ENCODE measurements at places on chromosomes 12 and 14.

GRCh38 chr12:55671746-55672145 is 35.1 kb downstream of the OR10P1 start:
- DNase-seq = no peak

GRCh38 chr12:116319898-116320621 is 42.6 kb upstream of the MED13L start:
- peak; percentile 87 for DNase-seq

DNA sequence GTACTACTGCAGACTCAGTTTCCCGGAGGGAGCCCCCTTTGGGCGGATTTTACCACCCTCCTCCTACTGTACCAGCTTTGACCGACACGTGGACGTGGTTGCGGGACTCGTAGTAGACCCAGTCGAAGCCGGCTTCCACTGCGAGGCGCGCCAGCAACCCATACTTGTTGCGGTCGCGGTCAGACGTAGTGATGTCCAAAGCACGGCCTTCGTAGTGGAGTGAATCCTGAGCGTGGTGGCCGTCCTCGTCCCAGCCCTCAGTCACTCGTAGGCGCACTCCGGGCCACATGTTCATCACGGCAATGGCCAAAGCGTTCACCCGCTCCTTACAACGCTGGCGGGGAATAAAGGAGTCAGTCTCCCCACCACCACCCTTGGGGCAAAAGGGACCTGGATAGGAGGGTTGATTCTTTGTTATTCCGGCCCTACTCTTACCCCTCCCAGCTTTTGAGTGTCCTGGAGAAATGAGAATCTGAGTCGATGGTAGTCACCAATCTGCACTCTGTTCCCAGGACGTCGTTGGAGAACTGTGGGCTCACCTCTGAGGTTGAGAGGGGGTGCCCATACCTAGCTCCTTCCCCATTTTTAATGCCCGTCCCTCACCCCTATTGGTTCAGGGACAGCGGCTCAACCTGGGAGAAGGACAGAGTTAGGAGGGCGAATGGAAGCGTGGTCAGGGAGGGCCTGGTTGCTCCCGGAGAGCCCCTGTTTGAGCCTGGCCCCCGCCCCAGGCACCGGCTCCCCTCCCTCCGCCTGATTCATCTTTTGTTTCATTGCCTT is 3.4 kb downstream of the DHH start:
- DNase-seq = no peak

DNA sequence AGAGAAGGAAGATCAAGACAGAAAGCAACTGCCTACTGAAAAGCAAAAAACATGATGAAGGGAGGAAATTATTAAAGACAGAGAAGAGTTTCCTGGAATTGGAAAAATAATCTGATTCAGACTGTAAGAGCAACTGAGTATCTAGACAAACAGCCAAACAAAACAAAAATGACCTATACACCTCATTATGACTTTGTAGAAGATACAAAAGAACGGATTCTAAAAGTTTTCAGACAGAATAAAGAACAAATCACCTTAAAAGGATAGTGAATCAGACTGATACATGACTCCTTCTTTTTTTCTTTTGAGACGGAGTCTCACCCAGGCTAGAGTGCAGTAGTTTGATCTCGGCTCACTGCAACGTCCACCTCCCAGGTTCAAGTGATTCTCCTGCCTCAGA is 10.4 kb downstream of the OSBPL8 start:
- DNase-seq = no peak

GRCh38 chr14:104284107-104284592 is 145.8 kb downstream of the KIF26A start:
- DNase-seq = no peak

DNA sequence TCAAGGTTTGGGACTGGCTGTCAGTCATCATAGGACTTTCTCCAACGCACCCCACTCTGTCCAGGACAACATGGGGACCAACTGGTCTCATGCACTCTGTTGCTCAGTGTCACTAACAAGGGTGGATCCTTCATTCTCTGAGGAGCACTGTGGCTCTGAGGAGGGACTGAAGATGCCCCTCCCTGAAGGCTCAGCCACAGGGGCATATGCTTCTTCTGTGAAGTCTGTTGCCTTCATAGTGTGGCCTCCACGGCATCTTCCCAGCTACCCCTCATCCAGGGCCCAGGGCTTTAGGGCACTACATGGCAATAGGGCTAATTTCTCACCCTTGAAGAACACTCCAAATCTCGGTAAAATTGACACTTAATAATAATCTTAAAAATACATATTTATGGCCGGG is 14.3 kb upstream of the IFI27L2 start:
- DNase-seq = no peak

DNA sequence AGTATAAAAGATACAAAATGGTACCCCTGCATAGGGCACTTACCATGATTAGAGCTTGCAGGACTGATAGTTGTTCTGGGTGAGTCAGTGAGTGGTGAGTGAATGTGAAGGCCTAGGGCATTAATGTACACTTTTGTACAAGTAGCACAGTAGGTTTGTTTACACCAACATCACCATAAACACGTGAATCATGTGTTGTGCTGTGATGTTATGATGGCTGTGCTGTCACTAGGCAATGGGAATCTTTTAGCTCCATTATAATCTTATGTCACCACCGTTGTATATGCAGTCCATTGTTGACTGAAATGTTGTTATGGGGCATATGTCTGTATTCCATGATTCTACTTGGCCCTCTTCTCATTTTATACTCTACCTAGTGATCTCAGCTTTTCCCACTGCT is 11.8 kb downstream of the NUBPL start:
- no peak for DNase-seq

- no peak for DNase-seq
Measured at GRCh38 chr14:39014460-39014859, 88.6 kb downstream of the SEC23A start.

- DNase-seq = no peak
Measured at GRCh38 chr12:103318566-103318965, 177.2 kb downstream of the C12orf42 start.

GRCh38 chr12:25433024-25433423 is 120.1 kb downstream of the LMNTD1 start:
- DNase-seq = no peak

DNA sequence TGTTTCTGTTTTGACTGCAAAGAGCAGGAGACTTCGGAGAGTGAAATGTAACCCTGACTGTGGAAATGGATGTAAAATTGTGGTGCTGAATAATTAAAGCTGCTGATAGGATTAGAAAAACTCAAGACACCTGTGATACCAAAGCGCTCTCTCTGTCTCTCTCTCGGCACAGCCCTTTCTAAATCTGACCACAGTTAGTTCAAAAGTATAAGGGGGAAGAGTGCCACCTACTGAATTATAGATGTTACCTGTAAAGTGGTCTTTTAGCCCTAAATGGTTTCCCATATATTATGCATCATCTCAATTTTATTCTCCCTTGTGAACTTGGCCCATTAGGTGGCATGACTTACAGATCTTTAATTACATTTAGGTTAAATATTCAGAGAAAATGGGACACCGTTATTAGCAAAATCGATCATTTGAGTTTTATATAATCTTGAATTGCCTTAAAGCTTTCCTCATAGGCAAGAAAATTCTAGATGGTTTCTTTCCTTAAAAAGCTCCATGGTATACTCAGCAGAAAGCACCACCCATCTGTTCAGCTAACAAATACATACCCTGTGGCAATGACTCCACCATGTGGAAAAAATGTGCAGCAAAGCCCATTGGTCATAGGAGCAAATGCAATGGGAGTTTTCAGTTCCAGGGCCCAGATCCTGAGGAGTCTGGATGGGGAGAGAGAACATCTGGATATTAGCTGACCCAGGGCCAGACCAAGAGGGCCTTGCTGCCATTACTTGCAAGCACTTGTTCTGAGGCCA is 18.1 kb downstream of the RFC5 start:
- peak; percentile 60 for DNase-seq

DNA sequence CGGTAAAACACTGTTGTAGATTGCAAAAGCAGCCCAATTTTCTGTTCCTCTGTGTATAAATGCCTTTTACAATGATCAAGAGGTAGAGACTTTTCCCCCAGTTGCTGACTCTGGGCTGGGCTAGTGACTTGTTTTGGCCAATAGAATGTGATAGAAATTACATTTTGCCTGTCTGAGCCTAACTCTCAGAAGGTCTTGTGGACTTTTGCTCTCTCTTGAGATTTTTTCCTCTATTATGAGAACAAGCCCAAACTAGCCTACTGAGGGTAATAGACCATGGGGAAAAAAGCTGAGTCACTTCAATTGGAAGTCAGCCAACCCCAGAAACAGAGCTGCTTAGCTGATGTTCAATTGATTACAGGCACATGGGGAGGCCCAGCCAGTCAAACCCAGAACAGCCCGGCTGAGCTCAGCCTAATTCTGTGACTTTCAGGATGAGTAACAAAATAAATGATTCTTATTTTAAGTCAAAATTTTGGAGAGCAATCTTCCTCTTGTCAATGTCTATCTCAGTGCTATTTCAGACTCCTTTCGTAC is 61.4 kb downstream of the MYF5 start:
- DNase-seq = peak; percentile 96

GRCh38 chr12:111056618-111057521 is 136.5 kb upstream of the MYL2 start:
- DNase-seq = no peak

- no peak for DNase-seq
Measured at GRCh38 chr12:7666595-7666994, 887 bp upstream of the APOBEC1 start.

DNA sequence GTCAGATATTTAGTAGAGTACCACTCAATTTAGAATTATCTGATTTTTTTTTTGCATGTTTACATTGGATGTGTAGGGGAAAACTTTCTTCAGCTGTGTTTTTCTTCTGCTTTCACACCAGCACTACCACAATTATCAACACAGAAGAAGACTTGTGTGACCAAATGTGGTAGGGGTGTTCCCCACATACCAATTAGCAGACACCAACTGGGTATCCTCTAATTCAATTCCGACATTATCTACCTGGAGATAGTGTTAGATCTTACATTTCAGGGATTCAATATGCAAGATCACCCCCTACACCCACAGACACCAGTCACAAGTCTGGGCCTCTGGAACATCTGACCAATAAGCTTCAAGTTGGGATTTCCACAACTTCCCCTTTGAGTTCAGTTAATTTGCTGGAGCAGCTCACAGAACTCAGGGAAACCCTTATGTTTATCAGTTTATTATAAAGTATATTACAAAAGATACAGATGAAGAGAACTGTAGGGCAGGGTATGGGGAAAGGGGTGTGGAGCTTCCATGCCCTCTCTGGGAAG is 4.1 kb upstream of the KLRG1 start:
- DNase-seq = no peak

GRCh38 chr12:53128780-53129569 is 25.7 kb downstream of the SOAT2 start:
- DNase-seq = no peak

DNA sequence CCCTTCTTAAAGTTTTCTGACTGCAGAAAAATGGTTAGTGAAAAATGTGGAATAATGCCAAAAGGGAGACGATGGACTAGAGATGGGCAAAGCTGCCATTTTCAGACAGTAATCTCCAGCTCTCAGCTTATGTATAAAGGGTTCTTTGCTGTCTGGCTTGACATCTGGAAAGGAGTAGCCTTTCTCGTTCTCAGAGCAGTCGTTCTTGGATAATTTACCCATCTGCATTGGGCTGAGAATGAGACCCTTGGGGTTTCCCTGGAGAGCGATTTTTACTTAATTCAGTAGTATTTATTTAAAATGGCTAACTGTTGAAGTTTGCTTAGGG is 1.2 kb downstream of the NUDT4 start:
- no peak for DNase-seq

DNA sequence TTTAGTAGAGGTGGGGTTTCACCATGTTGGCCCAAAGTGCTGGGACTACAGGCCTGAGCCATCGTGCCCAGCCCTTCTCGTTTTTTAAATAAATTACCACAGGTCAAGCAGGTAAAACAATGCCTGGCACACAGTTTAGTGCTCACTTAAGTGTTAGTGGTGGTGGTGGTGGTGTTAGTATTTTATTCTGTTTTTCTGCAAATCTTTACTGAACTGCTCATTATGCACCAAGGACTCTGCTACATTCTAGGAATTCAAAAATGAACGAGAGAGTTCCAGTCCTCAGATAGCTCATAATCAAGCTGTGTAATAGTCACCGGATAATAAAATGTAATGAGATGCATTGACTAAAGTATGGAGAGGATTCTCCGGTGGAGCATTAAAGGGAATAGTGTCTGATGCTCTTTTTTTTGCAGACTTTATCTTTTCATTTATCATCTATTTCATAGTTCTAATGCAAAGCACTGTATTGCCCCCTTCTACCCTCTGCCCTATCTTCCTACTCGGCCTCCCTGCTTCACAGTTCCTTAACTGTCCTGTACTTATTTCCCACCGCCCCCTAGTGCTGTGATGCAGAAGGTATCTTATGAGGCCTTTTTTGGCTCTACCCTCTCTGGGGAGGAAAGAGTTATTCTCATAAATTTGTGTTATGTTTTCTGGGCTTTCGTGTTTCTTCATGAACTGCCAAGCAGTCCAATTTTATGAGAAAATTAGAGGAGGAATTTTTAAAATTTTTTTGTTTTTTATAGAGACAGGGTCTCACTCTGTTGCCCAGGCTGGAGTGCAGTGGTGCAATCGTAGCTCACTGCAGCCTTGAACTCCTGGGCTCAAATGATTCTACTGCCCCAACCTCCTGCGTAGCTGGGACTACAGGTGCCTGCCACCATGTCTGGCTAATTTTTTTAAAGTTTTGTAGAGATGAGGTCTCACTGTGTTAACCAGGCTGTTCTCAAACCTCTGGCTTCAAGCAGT is 1.0 kb downstream of the ITFG2 start:
- DNase-seq = peak; percentile 75

- DNase-seq = no peak
Measured at GRCh38 chr12:55688716-55689655, 18.7 kb downstream of the ITGA7 start.

DNA sequence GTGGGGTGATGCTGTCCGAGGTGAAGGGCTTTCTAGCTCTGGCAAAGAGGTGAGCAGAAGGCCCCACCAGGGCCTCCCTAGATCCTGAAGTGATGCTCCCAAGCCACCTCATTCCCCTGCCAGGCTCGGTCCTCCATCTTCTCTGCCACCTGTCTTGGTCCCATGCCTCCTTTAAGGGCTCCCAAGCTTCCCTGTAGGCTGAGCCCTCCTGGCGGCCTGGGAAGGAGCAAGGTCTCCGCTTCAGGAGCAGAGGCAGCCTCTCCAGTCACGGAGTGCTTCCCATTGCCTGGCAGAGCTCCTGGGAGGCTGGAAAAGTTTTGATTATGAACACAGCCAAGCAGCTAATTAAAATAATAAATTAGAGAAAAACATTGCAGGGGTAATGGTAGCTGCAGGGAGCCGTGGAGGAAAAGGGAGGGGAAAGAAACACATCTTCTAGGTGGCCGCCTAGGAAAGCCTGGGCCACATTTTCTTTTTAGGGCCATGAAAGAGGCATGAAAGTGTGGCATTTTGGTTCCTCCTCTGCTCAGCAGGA is 160.0 kb upstream of the PRMT8 start:
- DNase-seq = no peak

DNA sequence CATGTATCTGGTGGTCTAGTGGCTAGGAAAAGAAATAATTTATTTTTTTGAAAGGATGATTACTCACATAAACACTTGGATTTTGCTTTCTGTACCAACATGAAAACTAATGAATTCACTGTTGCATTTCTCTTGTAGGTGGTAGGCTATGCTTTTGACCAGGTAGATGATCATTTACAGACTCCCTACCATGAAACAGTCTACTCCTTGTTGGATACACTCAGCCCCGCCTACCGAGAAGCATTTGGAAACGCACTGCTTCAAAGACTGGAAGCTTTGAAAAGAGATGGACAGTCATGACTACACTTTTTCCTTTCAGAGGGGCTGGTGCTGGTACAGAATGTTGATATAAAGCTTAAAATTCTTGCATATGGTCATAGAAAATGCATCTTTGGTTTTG is 6.5 kb upstream of the AK7 start:
- DNase-seq = no peak

- DNase-seq = peak; percentile 60
Measured at GRCh38 chr12:93657071-93657470, 20.1 kb upstream of the CRADD start.
